Spinal cord (tissue), 10 donors: ENCODE measurements at places on chromosomes 12 and 14. TPM values are rescaled to one million over a fixed set of nuclear protein-coding genes. Genes with fewer than 3 reads are reported as not detected.

The IGF1 gene
- 4.6 TPM for polyA plus RNA-seq

The GARIN6 gene
- not detected for polyA plus RNA-seq

The TMTC3 gene
- polyA plus RNA-seq = 12.5 TPM

The SERPINA5 gene
- polyA plus RNA-seq = 2.2 TPM

The CMA1 gene
- not detected for polyA plus RNA-seq

The MEG3 gene
- polyA plus RNA-seq = 1,152 TPM

The PRR13 gene
- polyA plus RNA-seq = 56.3 TPM

The PPP2R3C gene
- polyA plus RNA-seq = 63.1 TPM

The TAS2R8 gene
- not detected for polyA plus RNA-seq

The COCH gene
- polyA plus RNA-seq = 17.1 TPM

The DUSP16 gene
- polyA plus RNA-seq = 22.7 TPM

The MYBPC1 gene
- polyA plus RNA-seq = 4.6 TPM

The TMEM119 gene
- polyA plus RNA-seq = 10.8 TPM

The TAS2R31 gene
- polyA plus RNA-seq = 0.82 TPM

The PTCSC3 gene
- not detected for polyA plus RNA-seq

The MAP1LC3B2 gene
- polyA plus RNA-seq = 18.2 TPM

- no peak for DNase-seq
These were observed 180.5 kb upstream of the HMGA2 start for GRCh38 chr12:65643595-65644386.

GRCh38 chr12:94145191-94145983, 3.0 kb upstream of the PLXNC1 start:
- DNase-seq = peak; percentile 86

- DNase-seq = no peak
These were observed 97.5 kb downstream of the ZFP36L1 start for GRCh38 chr14:68695326-68695768.

DNA sequence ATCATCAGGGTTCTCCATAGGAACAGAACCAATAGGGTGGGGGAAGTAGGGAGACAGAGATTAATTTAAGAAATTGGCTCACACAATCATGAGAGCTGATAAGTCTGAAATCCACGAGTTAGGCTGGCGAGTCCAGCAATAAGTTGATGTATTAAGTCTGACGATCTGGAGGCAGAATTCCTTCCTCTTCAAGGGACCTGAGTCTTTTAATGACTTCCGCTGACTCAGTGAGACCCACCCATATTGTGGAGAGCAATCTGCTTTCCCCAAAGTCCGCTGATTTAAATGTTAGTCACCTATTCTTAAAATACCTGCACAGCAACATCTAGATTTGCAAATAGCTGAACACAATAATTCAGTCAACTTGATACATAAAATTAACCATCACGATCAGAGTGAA, 97.8 kb downstream of the SPTSSA start:
- no peak for DNase-seq

- DNase-seq = no peak
These were observed 742.8 kb upstream of the TBX3 start for GRCh38 chr12:115426732-115427131.

- no peak for DNase-seq
These were observed 542 bp downstream of the PXN start for GRCh38 chr12:120264904-120265472.

DNA sequence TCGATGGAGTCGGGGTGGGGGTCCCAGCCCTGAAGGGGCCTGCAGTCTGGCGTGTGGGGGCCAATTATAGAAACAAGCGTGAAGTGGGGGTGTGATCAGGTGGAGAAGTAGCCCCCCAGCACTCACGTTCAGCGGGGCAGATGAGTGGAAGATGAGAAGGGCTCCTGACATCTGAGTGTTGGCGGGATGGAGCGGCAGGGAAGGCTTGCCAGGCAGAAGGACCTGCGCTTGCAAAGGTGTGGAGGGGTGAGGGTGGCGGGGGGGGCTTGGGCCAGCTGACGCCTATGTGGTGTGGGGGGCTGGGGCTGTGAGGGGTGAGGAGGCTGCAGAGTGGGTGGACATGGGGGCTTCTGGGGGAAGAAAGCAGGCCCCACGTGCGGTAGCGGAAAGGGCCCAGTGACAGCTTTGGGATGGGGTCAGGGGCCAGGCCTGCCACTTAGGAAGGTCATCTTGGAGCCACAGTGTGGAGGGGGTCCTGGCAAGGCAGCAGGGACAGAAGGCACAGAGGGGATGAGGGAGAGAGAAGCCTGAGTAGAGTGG, 22.2 kb upstream of the BEGAIN start:
- DNase-seq = no peak

GRCh38 chr12:25320123-25321006, 69.6 kb upstream of the KRAS start:
- DNase-seq = peak; percentile 56

DNA sequence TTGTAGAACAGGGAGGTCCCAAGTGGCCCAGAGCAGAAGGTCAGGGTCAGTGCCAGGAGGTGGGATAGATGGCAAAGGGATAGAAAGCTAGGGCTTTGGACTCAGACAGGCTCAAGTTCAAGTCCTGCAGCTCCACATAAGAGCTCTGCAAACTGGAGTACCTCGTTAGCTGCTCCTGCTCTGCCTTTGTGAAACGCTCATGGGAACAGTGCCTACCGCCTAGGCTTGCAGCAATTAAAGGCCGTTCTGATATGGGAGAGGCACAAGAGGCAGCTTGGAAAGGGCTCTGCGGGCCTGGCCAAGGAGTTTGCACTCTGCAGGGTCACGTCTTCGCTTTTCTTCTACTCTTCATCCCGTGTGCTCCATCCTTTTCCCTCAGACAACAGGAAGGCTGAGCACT, 54.1 kb downstream of the MAP1LC3B2 start:
- DNase-seq = no peak

GRCh38 chr12:1768615-1769014, 51.8 kb upstream of the LRTM2 start:
- no peak for DNase-seq

DNA sequence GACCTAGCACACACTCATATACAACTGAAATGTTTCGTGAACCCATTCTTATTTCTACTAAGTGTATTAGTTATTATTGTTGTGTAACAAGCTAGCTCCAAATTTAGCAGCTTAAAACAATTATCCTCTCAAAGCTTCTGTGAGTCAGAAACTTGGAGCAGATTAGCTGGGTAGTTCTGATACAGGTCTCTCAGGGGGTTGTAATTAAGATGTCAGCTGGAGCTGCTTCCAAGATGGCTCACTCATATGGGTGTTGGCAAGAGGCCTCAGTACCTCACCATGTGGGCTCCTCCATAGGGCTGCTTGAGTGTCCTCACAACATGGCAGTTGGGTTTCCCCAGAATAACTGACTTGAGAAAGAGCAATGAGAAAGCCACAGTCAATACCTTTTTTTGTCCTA, 9.8 kb downstream of the GPR135 start:
- DNase-seq = no peak

DNA sequence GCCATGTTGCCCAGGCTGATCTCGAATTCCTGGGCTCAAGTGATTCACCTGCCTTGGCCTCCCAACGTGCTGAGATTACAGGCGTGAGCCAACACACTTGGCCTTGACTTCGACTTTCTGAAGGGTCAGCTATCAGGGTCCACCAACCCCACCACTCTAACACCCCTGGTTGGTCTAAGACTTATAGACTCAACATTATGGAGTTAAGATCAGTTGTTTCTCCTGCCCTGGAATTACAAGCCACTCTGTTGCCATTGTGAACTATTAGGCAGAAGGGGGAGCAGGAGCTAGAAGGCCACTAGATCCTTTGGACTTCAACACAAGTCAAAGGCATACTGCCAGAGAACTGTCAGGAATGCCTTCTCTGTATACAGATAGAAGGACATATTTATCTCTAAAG, 1.9 kb upstream of the PSMB11 start:
- no peak for DNase-seq

- DNase-seq = no peak
These were observed 47.6 kb upstream of the FERMT2 start for GRCh38 chr14:52998376-52999015.

DNA sequence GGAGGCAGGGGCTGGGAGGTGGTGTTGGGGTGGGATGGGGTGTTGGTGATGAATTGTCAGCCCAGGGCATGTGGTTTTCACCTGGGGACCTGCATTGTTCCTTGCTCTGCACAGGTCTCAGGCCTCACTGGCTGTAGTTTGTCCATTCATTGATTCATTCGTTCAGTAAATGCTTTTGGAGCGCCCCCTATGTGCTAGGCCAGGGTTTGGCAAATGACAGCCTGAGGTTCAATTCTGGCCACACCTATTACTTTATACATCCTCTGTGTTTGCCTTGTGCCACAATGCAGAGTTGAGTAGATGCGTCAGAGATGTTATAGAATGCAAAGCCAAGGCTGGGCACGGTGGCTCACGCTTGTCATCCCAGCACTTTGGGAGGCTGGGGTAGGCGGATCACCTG, 4.7 kb downstream of the ADCK1 start:
- DNase-seq = no peak

- no peak for DNase-seq
These were observed 209.4 kb downstream of the RASSF9 start for GRCh38 chr12:85626784-85627171.

- no peak for DNase-seq
These were observed 160.4 kb upstream of the DCN start for GRCh38 chr12:91343010-91343409.

- no peak for DNase-seq
These were observed 80.0 kb downstream of the LGMN start for GRCh38 chr14:92668276-92668973.

DNA sequence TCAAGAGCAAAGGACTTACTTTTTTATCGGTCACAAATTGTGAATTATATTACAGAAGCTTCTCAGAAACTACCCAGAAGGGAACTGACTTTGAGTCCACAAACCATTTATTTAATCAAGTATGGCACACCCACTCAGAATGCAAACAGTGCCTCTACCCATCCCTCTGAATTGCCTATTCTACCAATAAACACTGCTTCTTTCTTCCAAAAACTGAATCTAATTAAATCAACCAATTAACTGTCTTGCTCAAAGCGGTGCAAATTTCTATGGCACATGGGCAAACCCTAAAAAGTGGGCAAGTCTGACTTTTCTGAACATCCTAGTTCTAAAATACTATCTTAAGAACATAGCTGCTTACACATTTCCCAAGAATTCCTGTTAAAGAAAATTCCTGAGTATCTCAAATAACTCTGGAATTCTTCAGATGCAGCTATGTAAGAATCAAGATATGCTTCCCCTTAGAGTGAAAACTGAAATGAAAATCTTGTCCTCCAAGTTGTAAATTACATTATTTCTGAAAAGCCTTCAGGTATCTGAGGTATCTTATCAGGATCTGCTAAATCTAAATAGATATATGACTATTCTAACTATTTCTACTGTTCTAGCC, 4.3 kb downstream of the SPTLC2 start:
- DNase-seq = no peak

GRCh38 chr12:105469701-105470100, 139.2 kb downstream of the C12orf75 start:
- DNase-seq = no peak

GRCh38 chr12:120581998-120582397, 796 bp upstream of the POP5 start:
- no peak for DNase-seq

- no peak for DNase-seq
These were observed 3.7 kb downstream of the BIN2 start for GRCh38 chr12:51320311-51320694.

- no peak for DNase-seq
These were observed 13.4 kb upstream of the SLC38A4 start for GRCh38 chr12:46839232-46839631.
